ENCODE measurements at places on chromosomes 2 and 18.

DNA sequence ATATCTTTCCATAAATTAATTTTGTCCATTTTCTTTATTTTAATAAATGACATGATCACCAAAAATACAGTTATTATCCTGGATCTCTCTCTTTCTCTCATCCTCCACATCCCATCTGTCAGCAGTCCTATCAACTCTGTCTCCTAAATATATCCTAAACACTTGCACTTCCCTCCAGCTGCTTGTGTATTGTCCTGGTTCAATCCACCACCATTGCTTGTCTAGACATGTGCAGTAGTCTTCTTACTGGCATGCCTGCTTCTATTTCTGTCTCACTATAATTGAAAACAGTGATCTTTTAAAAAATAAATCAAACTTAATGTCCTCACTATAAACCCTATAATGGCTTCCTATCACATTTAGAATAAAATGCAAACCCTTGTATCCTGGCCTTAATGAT is 2168.6 kb upstream of the PIK3C3 start:
- DNase-seq: no peak

GRCh38 chr2:237181844-237182243 is 96.2 kb downstream of the COPS8 start:
- no peak for DNase-seq

DNA sequence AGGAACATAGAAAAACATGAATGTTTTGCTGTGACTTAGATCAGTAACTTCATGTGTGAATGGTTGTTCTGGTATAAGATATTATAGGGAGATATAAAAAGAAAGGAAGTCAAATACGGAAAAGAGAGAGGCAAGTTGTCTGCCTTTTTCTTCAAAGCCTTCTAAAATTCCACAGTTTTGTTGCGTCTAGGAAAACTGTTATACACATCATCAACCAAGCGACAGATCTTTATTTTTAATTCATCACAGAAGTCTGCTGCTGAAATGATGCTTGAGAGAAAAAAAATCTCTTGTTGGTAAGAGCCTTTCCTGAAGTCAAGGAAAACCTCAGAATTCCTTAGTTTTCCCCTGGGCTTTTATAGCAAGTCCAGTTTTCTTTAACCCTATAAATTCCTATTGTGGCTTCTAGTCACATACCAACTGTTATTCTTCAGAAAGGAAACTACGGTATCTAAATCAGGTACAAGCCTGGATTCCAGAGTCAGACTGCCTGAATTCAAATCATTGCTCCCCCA is 36.3 kb upstream of the TANC1 start:
- DNase-seq: no peak

DNA sequence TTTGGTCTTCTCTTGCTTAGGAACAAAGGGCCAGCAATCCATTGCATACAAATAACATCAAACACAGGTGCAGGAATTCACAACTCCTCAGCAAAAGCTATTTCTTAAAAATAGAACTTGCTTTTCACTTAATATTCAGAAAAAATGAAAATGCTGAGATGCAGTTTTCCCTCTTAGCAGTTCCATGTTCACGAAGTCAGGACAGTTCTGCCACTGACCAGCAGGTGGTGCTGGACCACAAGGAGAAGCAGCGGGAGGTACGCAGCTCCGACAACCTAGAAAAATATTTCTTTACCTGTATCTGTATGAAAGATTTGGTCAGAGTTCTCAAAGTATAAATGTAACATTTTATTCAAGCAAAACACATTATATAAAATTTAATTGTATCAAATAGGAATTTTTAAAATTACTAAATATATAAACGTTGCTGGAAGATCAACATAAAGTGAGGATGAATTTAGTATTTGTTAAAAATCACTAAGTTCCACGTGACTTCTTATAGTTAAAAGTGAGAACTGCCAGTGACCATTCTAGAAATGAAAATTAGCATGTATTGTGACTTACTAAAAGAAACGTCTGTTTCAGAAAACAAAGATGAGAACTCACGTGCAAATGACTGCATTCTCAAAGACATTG is 48.8 kb downstream of the ADNP2 start:
- DNase-seq: peak; percentile 78

DNA sequence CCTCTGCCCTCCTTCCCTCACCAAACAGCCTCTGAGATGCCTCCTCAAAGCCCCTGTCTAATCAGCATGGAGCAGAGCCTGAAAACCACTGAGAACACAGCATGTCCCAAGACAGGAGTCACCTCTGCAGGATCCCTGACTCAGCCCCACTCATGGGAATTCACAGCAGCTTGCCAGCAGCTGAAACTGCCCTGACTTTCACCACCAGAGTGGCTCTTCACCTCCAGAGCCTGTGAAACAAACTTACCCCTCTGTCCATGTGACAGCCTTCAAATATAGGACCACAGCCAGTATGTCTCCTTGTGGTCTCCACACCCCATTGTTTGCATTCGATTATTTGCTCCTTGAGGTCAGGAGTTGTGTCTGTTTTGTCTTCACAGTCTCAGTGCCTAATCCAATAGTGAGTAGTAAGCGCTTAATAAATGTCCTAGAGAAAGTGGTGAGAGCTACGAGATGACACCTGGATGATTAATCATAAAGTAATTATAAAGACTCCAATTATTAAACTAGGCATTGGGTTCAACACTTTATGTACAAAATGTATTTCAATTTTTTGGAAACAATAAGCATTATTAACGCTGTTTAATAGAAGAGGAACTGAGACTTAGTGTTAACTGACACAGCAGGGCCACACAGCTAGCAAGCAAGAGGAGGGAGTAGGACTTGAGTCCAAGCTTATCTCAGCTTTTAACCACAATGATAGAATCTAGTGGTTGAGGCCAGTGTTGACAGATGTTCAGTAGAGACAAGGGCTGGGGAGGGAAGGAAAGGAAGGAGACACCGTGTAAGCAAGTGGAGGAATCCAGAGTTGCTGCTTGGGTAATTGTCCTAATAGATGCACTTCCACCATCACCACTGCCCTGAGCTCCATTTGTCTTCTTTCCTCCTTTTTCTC is 358.7 kb upstream of the TNP1 start:
- no peak for DNase-seq

- DNase-seq: no peak
Observed at GRCh38 chr2:105793196-105793975, 48.7 kb downstream of the NCK2 start.

DNA sequence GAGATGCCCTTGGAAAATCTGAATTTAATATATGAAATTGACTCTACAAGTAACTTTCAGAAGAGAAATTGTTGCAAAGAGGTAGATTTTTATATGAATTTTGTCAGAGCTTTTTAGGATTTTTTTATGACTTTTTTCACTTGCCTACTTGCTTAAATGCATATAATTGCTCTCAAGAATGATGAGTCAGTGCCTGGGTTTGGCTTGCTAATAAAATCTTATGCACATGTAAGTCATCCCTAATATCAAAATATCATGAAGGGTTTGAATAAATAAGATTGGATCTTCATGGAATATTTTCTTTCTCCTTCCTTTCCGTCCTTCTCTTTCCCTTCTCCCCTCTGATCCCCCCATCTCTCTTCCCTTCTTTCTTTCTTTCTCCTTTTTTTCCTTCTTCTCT is 354.1 kb downstream of the TXNL1 start:
- DNase-seq: no peak

DNA sequence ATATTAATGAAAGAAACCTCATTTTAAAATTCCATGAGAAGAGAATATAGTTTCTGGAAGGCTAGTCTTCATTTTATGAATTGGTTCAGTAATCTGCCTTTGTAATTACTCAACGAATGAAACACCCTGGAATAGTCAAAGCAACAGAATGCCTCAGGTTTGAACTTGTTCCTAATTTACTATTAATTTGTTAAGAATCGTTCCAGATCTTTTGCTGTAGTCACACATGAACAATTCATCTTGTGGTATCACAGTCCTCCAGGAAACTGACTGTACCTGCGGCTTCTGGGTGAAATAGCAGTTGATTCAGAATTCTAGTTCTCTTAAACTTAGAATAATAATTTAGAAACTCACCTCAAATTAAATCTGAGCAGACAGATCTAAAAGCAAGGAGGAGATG is 282.7 kb upstream of the MAP2 start:
- DNase-seq: no peak

- no peak for DNase-seq
Observed at GRCh38 chr2:127462461-127462860, 44.2 kb downstream of the PROC start.

DNA sequence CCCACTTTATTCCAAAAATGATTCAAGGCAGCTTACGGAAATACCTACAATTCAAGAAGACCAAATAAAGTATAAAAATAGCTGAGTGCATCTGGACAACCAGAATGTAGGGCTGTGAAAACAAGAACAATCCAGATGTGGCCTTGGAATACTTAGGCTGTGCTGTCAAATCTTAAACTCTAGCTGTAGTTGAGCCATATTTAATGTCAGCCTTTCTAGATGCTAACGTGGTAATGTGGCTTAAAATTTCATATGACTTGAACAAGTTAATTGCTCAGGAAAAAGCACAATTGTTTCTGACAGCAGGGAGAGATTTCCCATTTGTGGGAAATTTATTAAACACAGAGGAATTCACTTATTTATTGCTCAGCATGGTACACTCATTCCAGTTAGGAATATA is 14.6 kb upstream of the NAPG start:
- DNase-seq: no peak

DNA sequence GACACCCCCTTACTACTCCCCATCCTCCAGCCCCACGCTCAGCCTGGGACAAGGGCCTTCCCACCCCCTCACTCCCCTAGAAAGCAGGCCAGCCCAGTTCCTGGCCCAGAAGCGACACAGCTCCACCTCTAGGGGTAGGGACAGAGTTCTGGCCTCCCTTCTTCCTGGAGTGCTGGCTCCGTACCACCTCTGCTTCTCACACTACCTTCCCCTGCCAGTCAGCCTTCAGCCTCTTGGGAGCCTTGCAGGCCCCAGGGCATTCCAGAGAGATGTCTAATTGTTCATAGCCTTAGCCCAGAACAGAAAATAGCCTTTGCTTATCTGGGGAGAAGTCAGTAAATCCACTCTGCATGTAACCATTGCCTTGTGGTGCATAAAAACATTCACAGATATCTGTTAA is 13.1 kb upstream of the CATIP start:
- DNase-seq: no peak

- DNase-seq: no peak
Observed at GRCh38 chr2:219626540-219626939, 890 bp upstream of the SLC4A3 start.

GRCh38 chr2:231720292-231720986 is 12.1 kb downstream of the PTMA start:
- no peak for DNase-seq

DNA sequence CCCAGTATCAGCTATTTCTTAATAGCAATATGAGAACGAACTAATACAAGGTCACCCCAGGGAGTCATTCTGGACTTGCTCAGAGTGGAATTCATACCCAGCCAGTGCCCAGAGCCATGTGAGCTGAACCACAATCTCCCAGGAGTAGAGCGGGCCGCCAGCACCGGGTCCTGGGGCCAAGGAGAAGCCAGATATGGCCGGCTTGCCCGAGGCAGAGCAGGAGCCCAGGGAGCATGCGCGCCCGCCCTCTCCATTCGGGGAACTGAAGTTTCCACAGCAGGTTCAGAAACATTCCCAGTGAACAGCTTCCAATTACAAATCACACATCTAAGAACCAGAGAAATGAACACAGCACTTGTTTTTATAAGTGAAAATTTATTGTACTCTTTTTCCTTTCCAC is 37.5 kb downstream of the EIPR1 start:
- no peak for DNase-seq

DNA sequence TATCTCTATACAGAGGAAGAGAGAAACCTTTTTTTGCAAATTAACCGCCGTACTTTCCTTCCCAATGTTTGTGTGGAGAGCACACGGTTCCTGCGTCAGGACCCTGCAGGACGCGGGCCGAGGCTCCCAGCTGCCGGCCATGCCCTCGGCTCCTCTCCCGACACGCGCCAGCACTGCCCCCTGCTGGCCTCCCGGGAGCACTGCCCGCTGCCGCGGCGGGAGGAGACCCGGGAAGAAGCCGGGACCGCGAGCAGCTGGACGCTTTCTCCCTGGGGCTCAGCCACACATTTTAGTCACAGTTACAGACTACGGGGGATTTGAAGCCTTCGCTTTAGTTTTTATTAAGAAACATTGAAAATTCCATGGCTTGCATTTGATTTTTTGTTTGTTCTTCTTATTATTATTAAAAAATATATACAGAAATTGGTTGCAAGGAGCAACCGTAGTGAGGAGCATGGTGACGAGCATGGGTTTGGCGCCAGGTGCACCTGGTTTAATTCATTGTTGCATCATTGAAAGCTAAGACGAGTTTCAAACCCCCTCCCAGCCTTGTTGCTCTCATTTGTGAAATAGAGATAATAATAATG is 401.2 kb downstream of the GALR1 start:
- DNase-seq: peak; percentile 65

GRCh38 chr2:233356546-233357308 is 2.4 kb downstream of the DGKD start:
- no peak for DNase-seq

DNA sequence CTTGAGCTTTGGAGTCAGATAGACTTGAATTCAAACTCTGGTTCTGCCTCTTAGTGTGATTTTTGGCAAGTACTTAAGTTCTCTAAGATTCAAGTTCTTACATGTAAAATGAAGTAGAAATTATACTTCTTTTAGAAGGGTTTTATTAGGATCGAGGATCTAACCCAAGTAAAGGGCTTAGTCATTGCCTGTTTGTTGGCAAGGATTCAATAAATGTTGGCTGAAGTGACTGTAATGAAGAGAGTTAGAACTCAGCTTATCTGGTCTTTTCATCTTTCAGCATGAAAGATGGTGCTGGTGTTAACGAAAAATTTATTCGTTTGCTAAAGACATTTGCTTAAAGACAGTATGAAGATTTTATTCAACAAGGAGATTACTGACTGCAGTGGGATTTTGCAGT is 315.9 kb upstream of the THUMPD2 start:
- no peak for DNase-seq

- DNase-seq: no peak
Observed at GRCh38 chr2:24024996-24025663, 15.2 kb downstream of the MFSD2B start.

DNA sequence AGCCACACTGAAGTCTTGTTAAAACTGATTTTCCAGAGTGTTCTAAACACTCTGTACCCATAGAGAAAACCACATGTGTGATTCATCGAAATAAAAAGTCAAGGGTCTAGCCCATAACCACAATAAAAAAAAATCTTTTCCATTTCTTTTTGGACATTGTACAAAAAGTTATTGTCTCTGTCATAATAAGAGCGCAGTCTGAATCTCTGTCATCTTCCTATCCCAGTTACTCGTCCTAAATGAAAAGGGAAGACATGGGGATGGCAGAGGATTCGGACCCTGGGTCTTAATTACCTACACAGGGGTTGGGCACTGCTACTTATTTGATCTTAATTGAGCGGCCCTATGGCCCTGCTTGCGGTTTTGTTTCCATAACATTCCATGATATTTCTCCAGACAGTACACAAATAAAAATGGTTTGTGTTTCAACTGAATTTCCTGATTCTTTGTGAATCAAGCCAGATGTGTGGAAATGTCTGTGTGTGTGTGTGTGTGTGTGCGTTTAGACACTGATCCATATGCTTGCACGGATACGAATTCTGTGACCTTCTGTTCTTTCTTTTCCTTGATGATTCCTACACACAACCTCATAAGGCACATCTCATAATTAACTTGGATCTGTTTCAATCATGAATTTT is 133.4 kb upstream of the SPATS2L start:
- no peak for DNase-seq

- DNase-seq: peak; percentile 58
Observed at GRCh38 chr2:240917684-240918257, 11.6 kb downstream of the CROCC2 start.

Data from right atrium auricular region (tissue), 2 donors.